Common myeloid progenitor, CD34-positive (primary cell): ENCODE measurements at places on chromosomes 7 and 10.
A peak's percentile ranks its signal among the peaks of the same experiment; 100 is the strongest.

GRCh38 chr7:107236862-107237261 lies 68.1 kb downstream of the HBP1 start:
- DNase-seq = no peak

GRCh38 chr10:22893781-22894180 lies 34.1 kb upstream of the ARMC3 start:
- no peak for DNase-seq

DNA sequence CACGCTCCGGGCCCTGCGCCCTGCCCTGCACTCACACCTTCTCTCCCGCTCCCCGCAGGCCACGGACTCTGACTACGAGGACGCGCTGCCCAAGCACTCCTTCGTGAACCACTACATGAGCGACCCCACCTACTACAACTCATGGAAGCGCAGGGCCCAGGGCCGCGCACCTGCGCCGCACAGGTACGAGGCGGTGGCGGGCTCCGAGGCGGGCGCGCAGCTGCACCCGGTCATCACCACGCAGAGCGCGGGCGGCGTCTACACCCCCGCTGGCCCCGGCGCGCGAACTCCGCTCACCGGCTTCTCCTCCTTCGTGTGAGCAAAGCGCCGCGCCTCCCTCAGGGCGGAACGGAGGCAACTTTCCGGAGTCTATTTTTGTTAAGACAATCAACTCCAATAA lies 417.0 kb upstream of the FOXK1 start:
- DNase-seq = peak; percentile 35

DNA sequence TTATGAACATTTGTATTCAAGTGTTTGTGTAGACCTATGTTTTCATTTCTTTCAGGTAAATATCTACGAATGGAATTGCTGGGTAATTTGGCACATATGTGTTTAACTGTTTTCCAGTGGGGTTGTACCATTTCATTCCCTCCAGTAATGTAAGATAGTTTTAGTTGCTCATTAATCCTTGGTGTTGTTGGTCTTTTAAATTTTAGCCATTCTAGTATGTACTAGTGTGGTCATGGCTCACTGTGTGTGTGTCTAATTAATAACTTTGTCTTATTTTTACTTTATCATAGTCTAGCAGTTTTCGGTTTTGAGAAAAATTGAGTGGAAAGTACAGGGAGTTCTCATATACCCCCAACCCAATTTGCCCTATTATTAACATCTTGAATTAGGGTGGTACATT lies 278.8 kb downstream of the CAMK1D start:
- no peak for DNase-seq

DNA sequence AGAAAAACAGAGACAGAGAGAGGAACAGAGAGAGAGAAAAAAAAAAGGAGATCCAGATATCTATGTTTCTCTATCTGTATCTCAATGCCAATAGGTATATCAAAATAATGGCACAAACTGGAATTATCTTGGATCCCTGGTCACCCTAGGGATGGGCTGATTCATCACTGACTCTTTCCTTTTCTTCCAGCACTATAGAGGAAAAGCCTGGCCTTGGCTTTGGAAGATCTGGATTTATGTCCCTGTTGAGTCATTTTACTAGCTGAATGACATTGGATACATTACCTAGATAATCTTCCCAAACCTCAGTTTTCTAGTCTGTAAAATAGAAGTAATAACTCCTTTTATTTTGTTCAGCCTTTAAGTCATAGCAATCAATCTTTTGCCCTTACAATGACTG lies 152.8 kb upstream of the GDF10 start:
- no peak for DNase-seq

DNA sequence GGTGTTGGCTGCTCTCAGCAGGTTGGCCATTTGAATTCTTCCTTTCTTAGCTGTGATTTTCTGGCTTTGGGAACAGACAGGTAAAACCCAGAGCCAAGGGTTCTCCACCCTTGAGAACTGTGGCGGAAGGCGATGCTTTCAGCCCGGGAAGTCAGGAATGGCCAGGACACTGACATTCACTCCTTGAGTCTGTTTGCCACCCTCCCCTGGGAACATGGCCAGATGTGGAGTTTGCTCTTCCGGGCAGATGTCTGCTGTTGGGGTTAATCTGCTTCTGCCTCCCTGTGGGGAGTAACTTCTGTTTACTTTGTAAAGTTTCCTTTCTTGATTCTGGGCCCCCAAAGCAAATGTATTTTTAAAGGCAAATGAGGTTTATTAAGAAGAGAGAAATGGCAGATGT lies 17.7 kb downstream of the GATA3 start:
- no peak for DNase-seq

DNA sequence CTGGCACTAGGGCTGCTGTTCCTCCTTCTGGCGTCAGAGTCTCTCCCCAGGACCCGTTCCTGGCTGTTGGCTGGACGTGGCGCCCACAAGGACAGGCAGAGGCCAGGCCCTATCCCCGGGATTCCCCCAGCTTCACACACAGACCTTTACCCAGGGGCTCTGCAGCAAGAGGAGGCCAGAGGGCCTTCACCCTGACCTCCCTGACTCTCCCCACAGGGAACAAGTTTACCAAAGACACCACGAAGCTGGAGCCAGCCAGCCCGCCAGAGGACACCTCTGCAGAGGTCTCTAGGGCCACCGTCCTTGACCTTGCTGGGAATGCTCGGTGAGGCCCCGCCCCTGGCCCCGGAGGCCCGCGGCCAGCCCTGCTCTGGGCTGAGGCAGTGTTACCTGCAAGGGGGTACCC lies 82.2 kb downstream of the GTF2IRD1 start:
- no peak for DNase-seq

- no peak for DNase-seq
Observed at GRCh38 chr7:120806669-120807068, 51.3 kb downstream of the TSPAN12 start.

DNA sequence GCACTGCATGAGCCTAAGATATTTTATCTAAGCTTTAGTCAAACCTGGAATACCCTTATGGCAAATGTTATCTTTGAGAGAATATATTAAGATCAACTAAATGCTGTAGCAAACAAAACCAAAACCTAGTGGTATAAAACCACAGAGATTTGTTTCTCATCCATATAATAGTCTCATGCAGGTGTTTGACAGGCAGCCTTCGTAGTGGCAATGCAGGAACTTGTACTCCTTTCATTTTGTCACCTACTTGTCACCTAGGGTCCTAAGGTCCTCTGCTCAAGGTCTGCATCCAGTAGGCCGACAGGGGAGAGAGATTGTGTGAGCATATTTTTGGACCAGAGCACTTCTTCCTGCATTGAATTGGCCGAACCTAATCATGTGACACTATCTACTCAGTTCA lies 352.6 kb downstream of the GPR37 start:
- no peak for DNase-seq
